ENCODE measurements at places on chromosomes 1 and 21.

- DNase-seq = no peak
Observed at GRCh38 chr1:201648907-201649721, 110.2 kb downstream of the NAV1 start.

DNA sequence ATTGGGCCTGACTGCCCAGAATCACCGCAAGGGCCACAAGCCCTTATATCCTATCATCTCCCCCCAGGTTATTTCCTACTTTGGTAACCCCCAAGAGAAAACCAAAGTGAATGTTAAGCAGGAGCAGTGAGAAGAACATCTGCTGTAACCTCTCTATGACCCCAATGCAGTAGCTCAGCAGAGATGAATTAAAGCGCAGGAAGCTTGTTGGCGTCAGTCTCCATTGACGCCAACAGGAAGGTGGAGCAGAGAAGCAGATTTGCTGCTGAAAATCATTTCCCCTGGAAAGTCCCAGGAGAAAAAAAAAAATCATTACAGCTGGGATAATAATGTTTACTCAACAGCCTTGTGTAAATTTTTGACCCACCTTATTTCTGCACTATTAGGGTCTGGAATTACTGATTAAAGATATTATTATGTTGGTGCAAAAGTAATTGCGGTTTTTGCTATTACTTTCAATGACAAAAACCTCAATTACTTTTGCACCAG lies 33.2 kb upstream of the FAM163A start:
- DNase-seq = no peak

GRCh38 chr1:5150191-5150590 lies 495.8 kb downstream of the AJAP1 start:
- DNase-seq = no peak

GRCh38 chr1:153663211-153663610 lies 4.7 kb downstream of the SNAPIN start:
- DNase-seq = no peak

Data from T-helper 2 cell treated with Interferon-gamma antibody and Interleukin-4, amounts not matched to agents 5 μg/mL and 100 μg/mL, for 36 hours (primary cell).